Heart left ventricle (tissue), 16 donors: ENCODE measurements at places on chromosomes 6 and 20.
A peak's percentile ranks its signal among the peaks of the same experiment; 100 is the strongest.

DNA sequence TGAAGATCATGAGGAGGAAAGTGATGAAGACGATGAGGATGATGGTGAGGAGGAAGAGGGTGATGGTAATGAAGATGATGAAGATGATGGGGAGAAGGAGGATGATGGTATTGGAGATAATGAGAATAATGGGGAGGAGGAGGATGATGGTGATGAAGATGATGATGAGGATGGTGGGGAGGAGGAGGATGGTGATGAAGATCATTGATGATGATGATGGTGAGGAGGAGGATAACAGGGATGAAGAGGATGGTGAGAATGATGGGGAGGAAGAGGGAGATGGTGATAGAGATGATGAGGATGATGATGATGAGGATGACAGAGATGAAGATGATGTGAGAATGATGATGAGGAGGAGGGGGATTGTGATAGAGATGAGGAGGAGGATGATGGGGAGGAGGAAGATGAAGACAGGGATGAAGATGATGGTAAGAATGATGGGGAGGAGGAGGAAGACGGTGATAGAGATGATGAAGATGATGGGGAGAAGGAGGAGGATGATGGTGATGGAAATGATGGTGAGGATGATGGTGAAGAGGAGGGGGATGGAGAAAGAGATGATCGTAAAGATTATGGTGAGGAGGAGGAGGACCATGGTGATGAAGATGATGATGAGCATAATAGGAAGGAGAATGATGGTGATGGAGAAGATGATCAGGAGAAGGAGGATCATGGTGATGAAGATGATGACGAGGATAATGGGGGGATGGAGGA lies 273.7 kb downstream of the SMOC2 start:
- no peak for DNase-seq

- DNase-seq, result no peak
These were observed 257.9 kb downstream of the CDH26 start for GRCh38 chr20:60215816-60216730.

DNA sequence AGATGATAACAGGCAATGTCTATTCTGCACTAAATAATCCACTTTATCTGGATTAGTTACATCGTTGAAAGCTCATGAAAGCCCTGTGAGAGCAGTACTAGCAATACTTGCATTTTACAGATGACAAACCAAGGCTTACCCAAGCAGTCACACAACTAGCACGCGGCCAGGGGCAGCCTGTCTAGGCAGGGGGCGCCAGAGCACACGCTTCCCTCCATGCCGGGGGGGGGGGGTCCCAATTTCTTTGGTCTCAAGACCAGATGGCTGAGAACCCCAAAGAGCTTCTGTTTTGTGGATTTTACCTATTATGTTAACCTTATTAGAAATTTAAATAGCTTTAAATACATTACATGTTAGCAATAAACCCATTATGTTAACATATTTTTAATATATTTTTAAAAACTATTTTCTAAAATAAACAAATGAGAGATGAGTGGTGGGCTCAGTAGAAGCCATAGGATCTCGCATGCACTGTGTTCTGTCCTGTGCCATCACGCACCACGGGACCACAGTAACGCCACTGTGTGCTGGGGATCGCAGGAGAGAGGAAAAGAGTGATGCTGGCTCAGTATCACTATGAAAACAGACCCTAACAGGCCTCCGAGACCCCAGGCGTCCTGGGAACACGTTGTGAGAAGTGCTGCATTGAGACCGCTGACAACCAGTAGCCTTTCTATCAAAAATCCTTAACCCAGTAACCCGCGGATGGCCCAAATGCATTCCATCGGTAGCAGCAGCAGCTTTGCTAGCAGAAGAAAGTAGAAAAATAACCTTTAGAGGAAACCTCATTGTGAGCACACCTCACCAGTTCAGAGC lies 5.3 kb upstream of the PRR18 start:
- no peak for DNase-seq

DNA sequence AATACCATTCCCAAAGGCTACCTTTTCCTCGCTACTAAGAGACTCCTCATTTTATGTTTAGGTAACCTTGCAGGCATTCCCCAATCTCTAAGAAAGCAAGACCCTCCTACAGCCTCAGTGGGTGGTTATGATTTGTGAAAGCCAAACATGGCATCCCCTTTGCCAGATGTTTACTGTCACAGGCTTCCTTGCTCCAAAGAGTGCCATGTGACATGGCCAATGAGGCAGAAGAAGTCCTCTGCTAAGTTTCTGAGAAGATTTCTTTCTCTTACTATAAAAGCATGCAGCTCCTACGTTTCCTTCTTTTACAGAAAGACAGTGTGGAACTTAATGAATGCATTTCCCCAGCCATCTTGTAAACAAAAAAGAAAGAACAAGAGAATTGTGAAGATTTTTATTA lies 688.2 kb downstream of the TBC1D32 start:
- no peak for DNase-seq

DNA sequence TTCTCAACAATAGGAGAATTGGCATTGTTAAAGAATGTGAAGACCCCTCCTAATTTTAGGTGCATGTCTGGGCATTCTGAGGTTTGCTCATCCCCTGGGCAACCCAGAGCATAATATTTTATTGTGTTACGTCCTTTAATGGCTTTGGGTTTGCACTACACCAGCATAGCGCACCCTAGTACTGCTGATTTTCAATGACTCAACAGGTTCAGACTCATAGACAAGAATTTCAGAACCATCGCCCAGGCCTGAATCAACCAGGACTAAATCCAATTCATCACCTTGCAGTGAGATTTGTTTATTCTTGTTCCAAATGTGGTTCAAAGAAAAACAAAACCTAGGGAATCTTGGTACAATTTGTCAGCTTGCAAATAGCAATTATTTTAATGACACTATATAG lies 137.8 kb upstream of the PHACTR1 start:
- DNase-seq, result no peak

DNA sequence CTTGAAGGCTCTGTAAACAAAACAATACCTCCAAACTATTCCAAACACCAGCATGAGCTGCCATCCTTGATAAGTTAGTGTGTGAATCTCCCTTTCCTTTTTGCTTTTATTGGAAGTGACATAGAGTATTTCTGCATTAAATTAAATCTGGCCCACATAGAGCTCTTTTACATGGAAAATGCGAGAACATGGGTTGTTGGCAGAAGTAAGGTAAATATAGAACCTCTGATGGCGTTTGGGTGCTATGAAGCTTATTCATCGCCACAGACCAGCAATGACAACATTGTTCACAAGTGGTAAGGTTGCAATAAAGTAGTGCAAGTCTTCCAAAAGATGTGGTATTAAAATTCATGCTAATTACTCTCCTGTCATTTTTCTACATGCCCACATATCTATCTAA lies 445.8 kb upstream of the JAG1 start:
- DNase-seq, result no peak

DNA sequence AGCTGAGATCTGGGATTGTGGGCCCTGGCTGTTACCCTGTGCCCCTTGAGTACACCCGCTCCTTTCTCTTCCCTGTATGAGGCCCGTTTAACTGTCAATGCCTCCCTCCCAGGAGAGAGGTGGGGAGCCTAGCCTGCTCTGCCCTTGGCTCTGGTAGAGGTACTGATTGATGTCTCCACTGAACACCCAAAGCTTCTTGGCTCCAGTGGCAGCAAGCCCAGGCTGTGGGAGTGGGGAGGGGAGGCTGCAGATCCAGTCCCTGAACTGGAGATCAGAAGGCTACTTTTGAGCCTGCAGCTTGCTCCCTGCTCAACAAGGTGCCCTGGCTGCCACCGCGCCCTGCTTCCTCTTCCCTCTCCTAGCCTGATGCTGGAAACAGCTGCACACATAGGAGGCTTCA lies 7.5 kb downstream of the LRRC73 start:
- no peak for DNase-seq

- DNase-seq, result no peak
These were observed 505.8 kb downstream of the DOK5 start for GRCh38 chr20:54981175-54981574.

GRCh38 chr6:149852881-149853280 lies 11.3 kb downstream of the LRP11 start:
- DNase-seq, result no peak

DNA sequence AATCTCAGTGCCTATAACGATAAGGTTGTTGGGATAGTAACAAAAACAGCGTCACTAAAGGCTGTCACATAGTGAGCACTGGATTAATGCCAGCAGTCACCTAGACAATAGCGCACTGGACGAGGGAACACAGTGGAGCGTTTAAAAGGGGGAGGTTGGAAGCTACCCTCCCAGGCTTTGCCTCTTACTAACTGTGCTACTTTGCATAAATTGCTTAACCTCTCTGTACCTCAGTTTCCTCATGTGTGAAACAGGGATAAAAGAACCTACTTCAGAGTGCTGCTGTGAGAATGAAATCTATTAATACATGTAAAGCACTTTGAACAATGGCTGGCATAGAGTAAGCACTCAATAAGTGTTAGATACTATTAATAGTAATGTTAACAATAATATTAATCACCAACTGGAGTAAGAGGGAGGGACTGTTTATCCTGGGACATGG lies 10.5 kb downstream of the BCL2L1 start:
- peak; percentile 73 for DNase-seq

- DNase-seq, result no peak
These were observed 41.3 kb upstream of the B3GAT2 start for GRCh38 chr6:70998148-70998547.

GRCh38 chr20:5065879-5066383 lies 53.8 kb downstream of the PCNA start:
- peak; percentile 72 for DNase-seq

GRCh38 chr20:62596486-62596885 lies 45.8 kb upstream of the SLCO4A1 start:
- peak; percentile 59 for DNase-seq

- DNase-seq, result no peak
These were observed 69.9 kb upstream of the DDR1 start for GRCh38 chr6:30814146-30815040.

- DNase-seq, result no peak
These were observed 27.5 kb downstream of the CAPN11 start for GRCh38 chr6:44185953-44186634.

DNA sequence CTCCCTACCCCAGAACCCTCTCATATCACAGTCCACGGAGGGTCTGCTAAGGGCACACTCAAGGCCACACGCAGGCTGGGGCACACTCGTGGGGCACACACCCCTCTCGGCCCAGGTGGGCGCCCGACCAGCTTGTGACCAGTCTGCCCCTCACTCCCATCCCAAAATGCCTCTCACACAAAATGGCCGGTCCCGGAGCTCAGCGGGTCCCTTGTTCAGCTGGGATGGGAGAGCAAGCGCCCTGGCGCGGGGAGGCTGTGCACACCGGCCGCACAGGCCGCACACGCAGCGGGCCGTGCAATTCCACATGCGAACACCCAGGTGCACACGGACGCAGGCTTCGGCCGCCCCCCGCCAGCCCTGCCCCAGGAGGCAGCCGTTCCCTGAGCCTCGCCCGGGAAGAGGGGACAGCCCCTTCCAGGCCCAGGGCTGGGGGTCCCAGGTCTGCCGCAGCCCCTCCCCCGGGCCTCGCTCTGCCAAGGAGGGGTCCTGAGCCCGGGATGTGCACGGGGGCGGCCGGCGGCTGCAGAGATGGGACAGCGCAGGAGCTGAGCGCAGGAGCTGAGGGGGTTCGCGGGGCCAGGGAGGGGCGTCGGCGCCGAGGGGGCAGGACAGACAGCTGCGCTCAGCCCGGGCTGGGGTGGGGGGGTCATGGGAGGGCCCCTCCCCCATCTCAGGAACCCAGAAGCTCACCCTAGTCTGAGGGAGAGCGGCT lies 1.3 kb downstream of the KCNQ2 start:
- no peak for DNase-seq

DNA sequence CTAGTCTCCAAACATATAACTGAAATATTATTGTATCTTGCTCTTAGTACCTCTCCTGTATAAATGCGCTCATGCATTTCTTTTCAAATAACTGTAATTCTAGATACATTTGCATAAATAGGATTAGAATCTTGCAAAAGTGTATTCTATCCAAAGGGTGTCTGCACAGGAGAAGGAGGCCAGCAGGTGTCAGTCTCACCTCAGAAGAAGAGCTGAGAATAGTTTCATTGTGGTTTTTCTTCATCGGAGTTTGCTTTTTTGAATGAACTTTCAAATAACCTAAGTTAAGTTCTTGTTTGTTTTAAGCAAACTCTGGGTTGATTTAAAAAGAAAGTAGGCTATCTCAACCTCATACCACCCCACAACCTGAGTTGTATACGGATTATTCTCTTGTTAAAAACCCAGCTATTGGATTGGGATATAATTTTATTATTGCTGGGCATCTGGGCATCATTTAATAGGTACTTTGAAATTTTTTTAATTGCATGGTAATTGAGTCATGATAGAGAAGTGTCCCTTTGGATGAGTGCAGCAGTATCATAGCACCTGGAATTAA lies 125.0 kb upstream of the MLIP start:
- DNase-seq, result peak; percentile 31
